ENCODE measurements at places on chromosomes 6 and 20.

DNA sequence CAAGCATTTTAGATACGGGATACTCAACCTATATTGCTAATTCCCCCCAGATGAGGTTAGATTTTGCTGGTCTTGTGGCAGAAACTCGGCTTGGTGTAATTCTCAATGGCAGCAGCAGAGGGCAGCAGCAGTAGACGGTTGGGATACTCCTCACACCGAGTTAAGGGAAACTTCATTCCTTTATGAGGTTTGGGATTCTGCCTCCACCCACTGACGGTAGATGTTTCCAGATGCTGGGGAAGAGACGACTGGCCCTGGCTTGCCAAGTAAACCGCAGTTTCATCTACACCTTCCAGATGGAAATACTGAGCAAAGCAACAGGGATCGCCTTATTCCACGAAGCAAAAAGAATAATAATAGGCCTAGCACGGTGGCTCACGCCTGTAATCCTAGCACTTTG is 8.2 kb upstream of the TBC1D7 start:
- DNase-seq, result peak; percentile 41

GRCh38 chr6:96184798-96185197 is 169.0 kb downstream of the FUT9 start:
- DNase-seq, result no peak

GRCh38 chr20:7496394-7496991 is 443.8 kb downstream of the HAO1 start:
- DNase-seq, result no peak

GRCh38 chr6:144326393-144326792 is 41.3 kb downstream of the UTRN start:
- DNase-seq, result no peak

DNA sequence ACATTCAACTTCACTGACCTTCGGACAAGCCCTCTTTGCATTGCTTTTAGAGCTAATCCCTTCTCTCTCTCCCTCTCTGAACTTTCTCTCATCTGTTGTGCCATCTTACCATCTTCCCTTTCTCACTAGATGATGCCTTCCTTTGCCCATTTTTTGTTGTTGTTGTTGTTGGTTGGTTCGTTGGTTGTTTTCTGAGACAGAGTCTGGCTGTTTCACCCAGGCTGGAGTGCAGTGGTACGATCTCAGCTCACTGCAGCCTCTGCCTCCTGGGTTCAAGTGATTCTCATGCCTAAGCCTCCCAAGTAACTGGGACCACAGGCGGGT is 18.8 kb downstream of the MAP3K5 start:
- no peak for DNase-seq

DNA sequence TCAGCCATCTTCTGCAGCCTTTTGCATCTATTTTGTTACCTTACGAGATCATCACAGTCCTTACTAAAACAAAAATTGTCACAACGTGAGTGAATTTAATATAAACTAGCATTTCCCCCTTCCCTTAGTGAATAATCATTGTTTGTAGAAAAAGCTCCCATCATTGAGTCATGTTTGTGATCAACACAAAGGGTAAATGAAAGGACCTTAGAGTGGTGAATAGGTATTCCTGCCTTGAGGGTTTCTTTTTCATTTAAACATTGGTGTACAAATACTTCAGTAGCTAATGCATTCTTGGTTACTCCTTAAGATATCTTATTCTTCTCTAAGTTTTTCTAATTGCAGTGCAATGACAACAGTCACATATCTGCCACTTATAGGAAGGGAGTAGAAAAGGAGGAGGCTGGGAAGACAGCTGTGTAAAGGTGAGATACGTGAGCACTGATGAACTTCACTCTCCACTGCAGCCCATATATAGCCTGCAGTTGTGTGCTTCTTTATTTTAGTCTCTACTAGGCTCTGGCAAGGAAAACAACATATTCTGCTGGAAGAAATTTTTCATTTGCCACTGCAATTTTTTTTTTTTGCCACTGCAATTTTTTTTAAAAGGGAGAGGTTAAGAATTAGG is 27.8 kb downstream of the ADGRG6 start:
- no peak for DNase-seq

GRCh38 chr6:137227871-137228302 is 8.7 kb upstream of the IFNGR1 start:
- DNase-seq, result no peak

DNA sequence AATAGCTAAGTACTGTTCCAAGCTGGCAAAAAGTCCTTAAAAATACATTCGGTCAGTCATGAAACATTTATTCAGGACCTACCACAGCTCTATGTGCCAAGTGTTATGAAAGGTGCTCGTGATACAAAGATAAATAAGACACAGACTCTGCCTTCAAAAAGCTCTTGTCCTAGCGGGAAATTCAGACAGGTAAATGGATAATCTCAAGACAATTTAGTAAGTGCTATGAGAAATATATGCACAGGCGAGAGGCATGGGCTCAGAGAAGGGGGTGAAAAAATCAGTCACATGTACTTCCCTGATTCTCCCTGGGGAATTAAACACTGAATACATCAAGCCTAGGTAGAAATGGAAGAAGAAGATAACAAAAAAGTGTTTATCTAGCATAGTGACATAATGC is 49.8 kb upstream of the HEY2 start:
- no peak for DNase-seq

- DNase-seq, result no peak
Observed at GRCh38 chr6:117548797-117549301, 53.5 kb downstream of the GOPC start.

DNA sequence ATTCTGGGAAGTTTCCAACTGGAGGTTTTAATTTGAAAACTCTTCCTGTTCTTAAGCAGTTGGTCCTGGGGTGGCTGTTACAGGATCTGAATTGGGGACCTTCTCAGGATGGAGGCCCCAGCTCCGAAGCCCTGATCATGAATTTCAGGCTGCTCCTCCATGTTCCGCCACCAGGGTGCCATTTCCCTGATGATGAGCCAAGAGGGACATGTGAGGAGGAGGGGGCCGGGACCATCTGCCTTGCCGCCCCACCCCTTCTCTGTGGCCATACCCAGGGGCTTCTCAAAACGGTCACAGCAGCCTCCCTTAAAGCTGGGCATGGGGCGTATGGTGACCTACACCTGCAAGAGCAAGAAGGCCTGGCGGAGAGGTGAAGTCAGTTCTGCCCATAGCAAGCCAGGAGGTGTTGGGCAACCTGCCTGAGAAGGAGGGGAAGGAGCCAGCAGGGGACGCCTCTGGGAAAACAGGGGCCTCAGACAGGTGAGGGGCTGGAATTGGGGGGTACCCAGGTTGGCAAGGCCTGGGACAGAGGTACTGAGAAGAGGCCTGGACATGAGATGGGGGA is 3.6 kb upstream of the BAK1 start:
- no peak for DNase-seq

DNA sequence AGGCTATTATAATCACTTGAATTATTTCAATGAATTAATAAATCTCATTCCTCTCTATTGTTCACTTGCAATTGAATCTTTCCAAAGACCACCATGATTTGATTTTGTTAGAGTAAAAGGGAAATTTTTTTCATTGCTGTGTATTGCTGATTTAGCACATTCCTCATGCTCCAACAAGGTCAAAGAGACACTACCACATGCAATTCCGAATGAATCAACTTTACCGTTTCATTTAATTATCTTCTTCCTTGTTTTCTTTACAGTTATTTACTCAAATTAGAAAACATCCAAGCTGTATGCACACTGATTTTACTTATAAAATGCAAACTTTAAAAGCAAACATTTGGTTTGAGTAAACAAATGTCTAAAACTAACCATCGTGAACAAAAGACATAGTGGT is 967 bp downstream of the KIAA0408 start:
- DNase-seq, result no peak

DNA sequence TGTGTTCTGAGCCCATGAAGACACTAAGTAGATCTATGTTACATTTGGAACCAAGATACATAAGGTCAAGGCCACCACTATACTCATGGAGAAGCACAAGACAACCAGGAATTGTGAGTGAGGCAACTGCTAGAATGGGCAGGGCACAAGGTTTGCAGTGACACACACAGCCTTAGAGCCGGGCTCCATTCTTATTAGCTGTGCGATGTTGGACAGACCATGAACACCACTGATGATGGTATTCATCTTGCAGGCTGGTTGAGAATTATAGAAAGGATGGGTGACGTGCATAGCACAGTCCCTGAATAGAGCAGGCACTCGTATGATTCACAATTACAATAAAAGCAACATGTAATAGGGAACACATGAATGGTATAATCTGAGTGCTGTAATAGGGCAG is 172.4 kb downstream of the GJA10 start:
- no peak for DNase-seq

- DNase-seq, result no peak
Observed at GRCh38 chr20:2599288-2600006, 53.0 kb upstream of the NOP56 start.
